A673 (cell line): ENCODE measurements at places on chromosomes 6 and 20. TPM values are rescaled to one million over a fixed set of nuclear protein-coding genes. Genes with fewer than 3 reads are reported as not detected.

GRCh38 chr20:2655331-2656116 lies 3.1 kb downstream of the NOP56 start:
- no peak for DNase-seq

DNA sequence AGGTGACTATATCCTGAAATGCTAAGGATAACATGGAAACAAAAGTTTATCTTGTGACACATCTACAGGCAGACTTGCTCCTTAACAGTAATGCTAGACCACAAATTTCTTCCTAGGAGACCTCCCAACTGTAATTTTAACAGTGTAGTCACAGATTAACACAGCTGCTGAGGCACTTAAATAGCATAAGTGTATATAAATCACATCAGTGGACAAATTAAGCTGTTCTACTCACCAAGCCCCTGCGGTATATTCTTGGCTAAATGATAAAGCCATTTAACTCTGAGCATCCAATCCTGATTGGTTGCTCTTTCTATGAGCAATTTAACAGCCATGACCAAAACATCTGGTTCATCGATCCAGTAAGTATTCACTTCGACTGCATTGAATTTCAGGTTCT lies 73.3 kb upstream of the LYRM2 start:
- DNase-seq: no peak

- DNase-seq: peak; percentile 10
Observed at GRCh38 chr6:13014504-13015378, 298.2 kb downstream of the PHACTR1 start.

RNF144B gene
- 0.82 and 1.0 TPM in 2 replicates for total RNA-seq

DNA sequence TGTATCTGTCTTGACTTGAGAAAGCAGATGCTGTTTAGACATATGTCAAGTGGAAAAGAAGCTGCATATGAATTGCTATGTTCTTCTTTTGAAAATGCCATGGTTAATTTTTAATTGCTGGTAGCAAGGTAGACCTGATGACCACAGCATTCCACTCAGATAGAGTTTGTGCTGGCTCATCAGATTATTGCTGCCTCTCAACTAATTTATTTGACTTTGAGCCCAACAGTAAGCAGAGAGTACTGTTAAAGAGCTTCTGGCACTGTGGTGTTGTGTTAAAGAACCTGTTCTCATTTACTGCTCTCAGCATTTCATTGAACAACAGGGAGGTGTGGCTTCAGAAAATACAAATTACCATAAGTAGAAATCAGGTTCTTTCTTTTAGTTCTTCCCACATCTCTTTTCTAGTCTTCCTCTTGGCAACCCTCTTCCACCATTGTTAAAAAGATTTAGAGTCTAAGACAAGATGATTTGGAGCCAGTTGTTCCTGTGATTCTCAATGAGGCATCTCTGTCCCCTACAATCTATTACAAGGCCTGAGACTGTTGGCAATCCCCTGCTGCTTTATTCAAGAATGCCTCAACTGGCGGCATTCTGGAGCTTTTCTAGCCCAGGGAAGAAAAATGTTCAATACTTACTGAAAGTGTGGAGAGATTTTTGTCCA lies 967.6 kb upstream of the GJE1 start:
- DNase-seq: no peak

GRCh38 chr20:5260889-5261288 lies 55.9 kb downstream of the PROKR2 start:
- DNase-seq: no peak
